ENCODE measurements at places on chromosomes 6 and 20.

- no peak for DNase-seq
These were observed 53.7 kb downstream of the NUDT3 start for GRCh38 chr6:34338811-34339210.

GRCh38 chr6:66291905-66292304, 584.9 kb upstream of the EYS start:
- DNase-seq: no peak

GRCh38 chr6:108751851-108752732, 96.1 kb upstream of the ARMC2 start:
- DNase-seq: no peak

DNA sequence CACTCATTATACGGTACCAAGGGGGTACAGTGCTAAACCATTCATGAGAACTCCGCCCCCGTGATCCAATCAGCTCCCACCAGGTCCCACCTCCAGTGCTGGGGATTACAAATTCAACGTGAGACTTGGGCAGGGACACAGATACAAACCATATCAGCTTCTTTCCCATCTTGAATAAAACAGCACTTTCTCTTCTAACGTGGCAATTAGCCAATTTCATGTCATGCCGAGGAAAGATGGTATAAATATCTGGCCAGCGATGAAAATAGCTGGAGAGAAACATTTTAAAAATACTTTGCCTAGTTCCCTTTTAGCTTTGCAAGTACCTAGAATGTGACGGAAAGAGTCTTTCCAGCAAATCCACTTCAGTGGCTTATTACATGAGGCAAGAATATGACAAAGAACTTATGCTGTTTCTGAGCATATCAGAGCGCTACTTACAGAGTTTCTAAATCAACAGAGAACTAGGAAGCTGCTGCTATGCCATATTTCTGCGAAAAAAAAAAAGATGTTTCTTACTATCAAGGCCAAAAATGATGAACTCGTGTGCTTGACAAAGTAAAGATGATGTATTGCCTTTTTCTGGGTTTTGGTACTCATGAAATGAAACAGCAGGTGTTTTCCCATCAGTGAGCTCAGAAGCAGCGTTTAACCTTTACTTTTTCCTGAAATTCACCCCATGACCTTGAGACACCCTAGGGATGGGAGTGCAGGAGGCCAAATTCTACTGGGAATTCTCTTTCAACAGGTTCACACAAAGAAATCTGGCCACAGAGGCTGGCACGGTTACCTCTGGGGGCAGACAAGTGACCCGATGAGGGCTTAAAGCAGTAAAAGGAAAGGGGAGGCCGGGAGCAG, 37.9 kb downstream of the AGPAT4 start:
- DNase-seq: no peak

GRCh38 chr20:12090920-12091319, 173.2 kb downstream of the BTBD3 start:
- DNase-seq: no peak

DNA sequence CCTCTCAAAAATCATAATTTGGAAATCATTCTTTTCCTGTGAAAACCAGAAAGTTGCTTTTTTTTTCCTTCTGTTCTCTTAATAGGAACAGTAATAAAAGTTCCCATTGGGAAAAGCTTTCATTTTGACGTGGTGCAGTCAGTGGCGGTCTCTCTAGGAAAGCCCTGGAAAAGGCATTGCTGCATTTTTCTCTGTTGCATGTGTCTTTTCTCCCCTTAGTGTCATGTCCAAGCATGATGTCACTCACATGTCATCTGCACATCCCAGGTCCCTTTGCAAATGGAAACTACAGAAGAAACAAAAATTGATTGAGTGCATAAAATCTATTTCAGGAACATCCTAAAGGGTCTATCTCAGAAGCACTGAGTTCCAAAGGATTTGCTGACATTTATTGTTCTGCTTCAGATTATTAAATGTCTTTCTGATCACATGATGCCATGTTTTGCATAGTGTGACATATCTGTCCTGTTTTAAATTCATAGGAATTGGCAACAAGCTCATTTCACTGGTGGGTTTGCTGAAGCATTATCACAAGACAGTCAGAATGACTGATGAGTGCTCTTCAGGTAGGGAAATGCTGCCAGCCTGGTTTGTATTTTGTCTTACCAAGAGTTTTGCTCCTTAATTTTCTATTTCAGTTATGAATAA, 208.7 kb downstream of the SOX4 start:
- DNase-seq: no peak

DNA sequence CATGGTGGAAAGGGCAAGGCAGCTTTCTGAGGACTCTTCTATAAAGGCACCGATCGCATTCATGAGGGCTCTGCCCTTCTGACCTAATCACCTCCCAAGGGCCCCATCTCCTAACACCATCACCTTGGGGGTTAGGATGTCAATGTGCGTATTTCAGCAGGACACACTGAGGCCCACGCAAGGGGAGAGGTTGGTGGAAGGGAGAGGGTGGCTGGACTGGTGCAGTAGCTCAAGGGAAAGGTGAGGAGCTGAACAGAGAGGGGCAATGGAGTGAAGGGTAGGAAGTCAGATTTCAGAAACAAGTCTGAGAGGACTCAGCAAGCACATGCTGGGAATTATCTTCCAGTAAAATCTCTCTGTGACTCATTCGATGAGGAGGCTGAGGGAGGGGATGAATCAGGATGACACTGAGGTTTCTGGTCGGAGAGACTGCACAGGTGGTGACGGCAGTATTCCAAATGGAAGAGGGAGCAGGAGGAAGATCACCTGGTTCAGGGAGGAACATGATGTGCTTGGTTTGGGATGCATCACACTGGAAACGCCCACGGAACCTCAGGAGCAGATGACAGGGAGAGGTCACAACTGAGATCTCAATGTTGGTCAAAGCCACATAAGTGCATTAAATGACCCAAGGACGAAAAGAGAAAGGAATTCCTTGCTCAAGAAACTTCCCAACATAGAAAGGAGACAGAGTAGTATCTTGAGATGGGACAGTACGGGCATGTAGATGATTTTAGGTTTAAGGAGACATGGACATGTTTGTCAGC, 67.1 kb downstream of the TFAP2A start:
- no peak for DNase-seq
